Activated CD4-positive, alpha-beta T cell treated with anti-CD3 and anti-CD28 coated beads for 48 hours (primary cell): ENCODE measurements at places on chromosomes 13 and 19.

- no peak for DNase-seq
Observed at GRCh38 chr19:47523473-47523872, 8.6 kb upstream of the NAPA start.

DNA sequence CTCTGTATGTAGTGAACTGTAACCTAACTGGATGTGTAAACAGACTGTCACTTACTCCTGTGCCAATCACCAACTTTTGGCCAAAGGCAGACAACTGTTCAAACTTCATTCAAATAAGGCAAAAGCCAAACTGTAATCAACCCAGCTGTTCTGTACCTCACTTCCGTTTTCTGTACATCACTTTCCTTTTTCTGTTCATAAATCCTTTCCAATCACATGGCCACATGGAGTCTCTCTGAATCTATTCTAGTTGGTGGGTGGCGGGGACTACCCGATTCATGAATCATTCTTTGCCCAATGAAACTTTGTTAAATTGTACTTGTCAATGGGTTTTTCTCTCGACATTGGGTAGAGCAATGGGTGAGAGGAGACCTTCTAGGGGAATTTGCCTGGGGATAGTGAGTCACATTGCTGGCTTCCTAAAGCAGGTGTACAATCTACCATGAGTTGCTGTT is 178.3 kb upstream of the RFC3 start:
- DNase-seq: peak; percentile 74

DNA sequence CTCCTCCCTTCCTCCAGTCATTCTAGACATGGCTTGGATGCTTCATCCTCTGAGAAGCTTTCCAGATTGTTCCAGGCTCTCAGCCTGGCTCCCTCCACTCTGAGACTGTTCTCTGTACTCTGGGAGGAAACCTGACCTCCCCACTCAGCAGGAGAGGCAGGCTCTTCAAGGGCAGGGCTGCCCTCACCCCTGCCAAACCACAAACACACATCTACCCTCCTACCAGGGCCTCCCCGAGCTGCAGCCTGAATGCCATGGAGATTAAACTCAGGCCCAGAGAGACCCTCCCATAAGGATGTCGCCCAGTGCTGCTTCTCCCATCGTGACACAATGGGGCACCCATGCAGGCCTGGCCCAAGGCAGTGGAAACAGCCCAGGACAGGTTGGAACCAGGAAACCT is 16.2 kb downstream of the NUMBL start:
- DNase-seq: no peak

GRCh38 chr13:95335667-95336066 is 34.4 kb upstream of the ABCC4 start:
- no peak for DNase-seq

GRCh38 chr13:27522847-27523246 is 72.5 kb upstream of the MTIF3 start:
- no peak for DNase-seq

- no peak for DNase-seq
Observed at GRCh38 chr19:33204136-33204973, 10.2 kb downstream of the LRP3 start.

DNA sequence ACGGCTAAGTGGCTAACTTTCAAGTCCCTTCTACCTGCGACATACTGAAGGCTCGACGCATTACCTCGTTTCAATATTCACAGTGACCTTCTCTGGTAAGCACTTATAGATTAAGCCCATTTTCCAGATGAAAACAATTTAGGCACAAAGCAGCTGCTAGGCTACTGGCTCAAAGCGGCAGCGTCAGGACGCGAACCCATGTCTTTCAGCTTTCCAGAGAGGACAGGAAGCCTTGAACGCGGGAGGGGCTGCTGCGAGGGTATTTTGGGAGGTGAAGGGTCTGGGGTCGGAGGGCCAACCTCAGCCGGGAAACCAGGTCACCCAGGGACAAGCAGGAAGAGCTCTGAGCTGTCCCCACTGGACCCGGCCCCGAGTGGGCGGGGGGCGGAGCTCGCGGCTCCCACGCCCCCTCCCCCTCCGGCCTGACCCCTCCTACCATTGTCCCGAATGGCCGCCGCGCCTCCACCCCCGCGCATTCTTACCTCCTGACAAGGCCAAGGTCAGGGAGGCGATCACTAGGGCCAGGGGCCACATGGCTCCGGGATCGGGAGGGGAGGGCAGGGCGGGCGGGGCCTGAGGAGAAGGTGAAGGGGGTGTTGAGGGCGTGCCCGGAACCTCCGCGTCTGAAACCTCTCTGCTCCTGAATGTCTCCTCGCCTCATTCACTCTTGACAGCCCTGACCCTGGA is at the start of gene KLK13:
Gene KLK13, minus strand, starts transcription at position 559 of the 687 bp plus-strand sequence. Its CDS starts 25 bp downstream, at position 534.
- DNase-seq: no peak
